GM23338 (cell line): ENCODE measurements at places on chromosomes 6 and 20. TPM values are rescaled to one million over a fixed set of nuclear protein-coding genes. Genes with fewer than 3 reads are reported as not detected.

The PHIP gene
- total RNA-seq: 63.6 and 65.4 TPM in 2 replicates

- DNase-seq: no peak
These were observed 53.3 kb upstream of the PRL start for GRCh38 chr6:22350109-22350508.

GRCh38 chr6:75147512-75147911 is 58.3 kb downstream of the COL12A1 start:
- no peak for DNase-seq

DNA sequence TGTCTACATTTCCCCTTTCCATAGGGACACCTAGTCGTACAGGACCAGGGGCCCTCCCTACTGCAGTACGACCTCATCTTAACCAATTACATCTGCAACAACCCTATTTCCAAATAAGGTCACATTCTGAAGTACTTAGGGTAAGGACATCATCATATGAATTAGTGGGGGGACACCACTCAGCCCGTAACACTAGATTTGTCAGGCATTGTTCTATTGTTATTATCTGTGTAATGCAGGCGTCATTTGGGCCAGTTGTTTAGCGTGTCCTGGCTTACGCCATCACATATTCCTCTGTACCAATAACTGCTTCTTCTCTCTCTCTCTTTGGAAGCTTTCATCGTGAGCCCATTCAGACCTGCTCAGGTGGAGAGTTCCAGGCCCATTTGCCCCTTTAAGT is 89.3 kb downstream of the CAP2 start:
- DNase-seq: peak; percentile 5

- peak; percentile 51 for DNase-seq
These were observed 189.4 kb downstream of the ZFP64 start for GRCh38 chr20:52001999-52002666.

GRCh38 chr6:75437421-75437891 is 56.1 kb downstream of the FILIP1 start:
- no peak for DNase-seq

- DNase-seq: no peak
These were observed 13.9 kb downstream of the DEF6 start for GRCh38 chr6:35311390-35312075.

GRCh38 chr20:19000078-19000477 is 186.5 kb downstream of the SCP2D1 start:
- no peak for DNase-seq

- DNase-seq: no peak
These were observed 124.1 kb upstream of the DST start for GRCh38 chr6:56766806-56767178.

The YIPF3 gene
- total RNA-seq: 94.3 and 119 TPM in 2 replicates

The SLC4A11 gene
- 12.1 and 17.1 TPM in 2 replicates for total RNA-seq

DNA sequence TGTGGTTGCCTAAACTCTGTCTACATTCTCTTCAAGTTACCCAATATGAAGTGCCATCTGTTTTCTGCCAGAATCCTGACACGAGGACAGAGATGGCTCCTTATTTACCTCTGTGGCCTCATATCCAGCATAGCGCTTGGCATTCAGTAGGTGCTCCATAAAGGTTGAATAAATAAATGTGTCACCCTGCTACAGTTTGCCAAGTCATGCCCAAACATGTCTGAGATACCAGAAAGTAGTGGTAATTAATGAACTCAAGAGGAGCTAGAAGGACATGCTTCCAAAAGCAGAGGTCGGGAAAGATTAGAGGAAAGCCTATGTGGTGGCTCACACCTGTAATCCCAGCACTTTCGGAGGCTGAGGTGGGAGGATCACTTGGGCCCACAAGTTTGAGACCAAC is 30.9 kb upstream of the E2F3 start:
- DNase-seq: no peak

The RSPO3 gene
- total RNA-seq: not detected in 2 replicates

The TMC2 gene
- total RNA-seq: 0.12 TPM in 1 of 2 replicates, not detected in the other

GRCh38 chr6:41306187-41306854 is 19.8 kb upstream of the TREM1 start:
- peak; percentile 85 for DNase-seq

DNA sequence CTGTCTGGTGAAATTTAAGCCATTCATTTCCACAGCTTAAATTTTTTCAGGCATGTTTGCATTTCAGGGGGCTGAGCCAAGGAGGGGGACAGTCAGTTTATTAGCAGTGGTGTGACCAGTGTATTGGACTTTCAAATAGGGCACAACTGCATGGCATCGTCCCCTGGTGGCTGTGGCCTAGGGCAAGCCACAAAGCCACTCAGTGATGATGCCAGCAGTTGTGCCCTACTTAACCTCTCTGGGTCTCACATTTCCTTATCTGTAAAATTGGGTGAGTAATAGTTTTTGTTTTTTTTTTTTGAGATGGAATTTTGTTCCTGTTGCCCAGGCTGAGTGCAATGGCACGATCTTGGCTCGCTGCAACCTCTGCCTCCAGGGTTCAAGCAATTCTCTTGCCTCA is 48.0 kb downstream of the CDC5L start:
- no peak for DNase-seq

- peak; percentile 83 for DNase-seq
These were observed 52.4 kb upstream of the LYRM2 start for GRCh38 chr6:89690944-89691324.

- DNase-seq: no peak
These were observed 22.2 kb downstream of the HLA-F start for GRCh38 chr6:29745386-29745785.

- DNase-seq: no peak
These were observed 152.8 kb downstream of the TTLL2 start for GRCh38 chr6:167477688-167478087.

DNA sequence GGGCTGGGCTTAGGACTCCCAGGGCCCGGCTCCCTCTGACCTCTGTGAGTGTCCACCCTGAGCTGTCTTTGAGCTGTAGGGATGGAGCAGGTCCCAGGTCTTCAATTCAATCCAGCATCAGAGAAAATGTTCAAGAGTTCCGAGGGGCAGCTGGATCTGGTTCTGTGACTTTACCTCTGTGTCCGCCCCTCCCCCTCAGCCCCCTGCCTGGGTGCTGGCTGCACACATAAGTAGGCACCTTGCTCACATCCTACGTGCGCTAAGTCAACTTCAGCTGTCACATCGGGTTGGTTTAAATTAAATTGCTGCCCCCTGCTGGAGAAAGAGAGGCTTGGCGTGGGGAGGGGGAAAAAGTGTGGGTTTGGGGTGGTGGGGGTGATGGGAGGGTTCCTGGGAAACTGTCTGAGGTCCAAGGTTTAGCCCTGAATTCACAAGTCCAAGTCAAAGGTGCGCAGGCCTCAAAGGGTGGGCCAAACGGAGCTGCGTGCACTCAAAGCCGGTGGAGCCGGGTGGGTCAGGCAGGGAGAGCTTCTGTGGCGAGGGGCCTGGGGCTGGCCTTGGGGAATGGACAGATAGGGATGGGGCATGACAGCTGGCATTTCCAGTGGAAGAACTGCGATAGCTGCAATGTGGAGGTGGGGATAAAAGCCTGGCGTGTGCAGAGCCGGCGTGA is 3.0 kb downstream of the WFDC5 start:
- peak; percentile 83 for DNase-seq

The CYP39A1 gene
- total RNA-seq: 1.8 and 3.5 TPM in 2 replicates

- DNase-seq: peak; percentile 45
These were observed 27.9 kb downstream of the EFCAB8 start for GRCh38 chr20:32886652-32887051.

DNA sequence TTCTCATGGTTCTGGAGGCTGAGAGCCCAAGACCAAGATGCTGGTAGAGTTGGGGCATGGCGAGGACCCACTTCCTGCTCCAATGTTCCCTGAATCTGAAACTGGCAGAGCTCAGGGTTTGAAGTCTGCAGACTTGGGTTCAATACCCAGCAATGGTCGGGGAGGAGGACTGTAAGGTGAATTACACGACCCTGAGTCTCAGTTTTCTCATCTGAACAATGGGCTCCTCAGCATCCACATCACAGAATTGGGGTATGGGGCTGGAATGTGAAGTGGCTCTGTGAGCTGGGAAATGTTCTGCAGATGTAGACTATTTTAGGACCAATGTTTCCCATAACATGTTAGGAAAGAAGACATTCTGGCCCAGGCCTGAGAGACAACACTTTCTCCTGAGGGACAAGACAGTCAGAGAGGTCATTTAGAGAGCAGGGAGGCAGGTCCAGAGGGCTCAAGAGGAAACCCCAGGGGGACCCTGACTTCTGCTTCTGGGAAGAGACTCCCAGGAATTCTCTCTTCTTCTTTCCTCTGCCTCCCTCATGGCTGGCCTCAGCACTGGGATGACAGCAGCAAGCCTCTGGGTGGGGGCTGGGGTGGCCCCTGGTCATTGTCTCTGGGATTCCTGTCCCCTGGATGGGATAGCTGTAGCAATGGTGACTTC is 141.3 kb upstream of the PMEPA1 start:
- DNase-seq: no peak

DNA sequence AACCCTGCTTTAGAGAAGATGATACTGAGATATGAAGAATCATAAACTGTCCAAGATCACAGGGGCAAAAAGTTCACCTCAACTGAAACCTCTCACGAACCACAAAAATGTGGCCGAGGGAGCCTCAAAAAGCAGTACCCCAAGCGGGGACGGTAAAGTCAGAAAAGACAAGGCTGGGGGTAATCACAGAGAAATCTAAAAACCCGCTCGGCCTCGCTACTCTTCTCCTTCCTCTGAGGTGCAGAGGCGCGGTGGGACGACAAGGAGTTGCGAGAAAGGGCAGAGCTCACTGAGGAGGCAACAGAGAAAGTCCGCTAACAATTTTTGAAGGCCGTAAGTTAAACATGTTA is 356 bp upstream of the IRAK1BP1 start:
- no peak for DNase-seq

DNA sequence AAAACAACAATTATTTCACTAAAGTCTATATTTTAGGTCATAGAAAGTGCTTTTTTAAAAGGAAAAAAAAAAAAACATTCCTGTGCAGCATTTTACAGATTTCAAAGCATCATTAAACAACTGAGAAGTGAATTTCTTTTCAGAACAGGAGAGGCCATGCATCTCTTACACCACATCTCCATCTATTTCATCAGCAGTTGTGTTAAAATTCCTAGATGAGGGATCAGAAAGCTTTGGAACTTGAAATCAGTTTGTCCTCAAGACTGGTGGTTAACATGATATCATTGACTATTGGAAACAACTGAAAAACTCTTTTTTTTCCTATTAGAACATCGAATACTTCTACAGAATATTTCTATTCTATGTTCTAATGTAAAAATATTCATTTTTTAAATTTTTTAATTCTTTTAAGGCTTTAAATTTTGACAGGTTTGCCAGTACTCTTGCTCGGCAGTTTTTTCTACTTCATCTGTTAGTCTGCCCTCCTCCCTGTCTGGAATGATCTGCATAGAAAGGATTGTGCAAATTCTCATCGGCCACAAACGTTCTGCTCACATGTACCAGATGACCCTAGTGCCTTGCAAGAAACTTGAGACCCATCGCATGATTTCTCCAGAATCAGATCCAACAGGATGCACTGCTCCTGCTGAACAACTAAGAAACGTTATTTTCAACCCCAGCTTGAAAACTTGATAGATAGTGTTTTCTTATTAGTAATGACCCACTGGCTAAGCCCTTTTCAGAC is 411.0 kb upstream of the AGPAT4 start:
- DNase-seq: no peak

GRCh38 chr6:44497807-44498206 is 110.3 kb downstream of the CDC5L start:
- DNase-seq: no peak

The HLA-C gene
- 94.6 and 116 TPM in 2 replicates for total RNA-seq

- no peak for DNase-seq
These were observed 11.0 kb downstream of the RMND1 start for GRCh38 chr6:151440930-151441329.

GRCh38 chr6:163469459-163469985 is 55.0 kb downstream of the QKI start:
- DNase-seq: no peak

The CNKSR3 gene
- 3.5 and 5.7 TPM in 2 replicates for total RNA-seq

- DNase-seq: peak; percentile 65
These were observed 2.3 kb downstream of the LINC00237 start for GRCh38 chr20:21103582-21104465.

The ADGRF5 gene
- not detected in 2 replicates for total RNA-seq

GRCh38 chr6:99933129-99933528 is 60.9 kb downstream of the MCHR2 start:
- no peak for DNase-seq

GRCh38 chr6:41781366-41781730 is 766 bp downstream of the PRICKLE4 start:
- DNase-seq: no peak

DNA sequence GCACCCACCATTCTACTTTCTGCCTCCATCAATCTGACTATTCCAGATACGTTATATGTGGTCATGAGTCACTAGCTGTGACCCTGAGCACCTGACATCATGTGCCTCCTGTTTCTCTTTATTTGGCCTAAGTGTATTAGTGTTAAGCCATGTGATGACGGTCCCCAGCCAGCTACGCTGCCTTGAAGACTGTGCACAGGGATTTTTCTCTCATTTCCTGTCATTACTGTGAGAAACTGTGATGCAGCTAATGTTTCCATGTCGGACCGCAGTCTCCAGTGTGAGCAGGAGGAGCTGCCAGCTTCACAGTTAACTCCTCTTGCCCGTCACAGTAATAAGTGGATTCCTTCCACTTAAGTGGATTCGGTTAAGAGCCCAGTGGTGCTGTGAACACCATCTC is 9.9 kb upstream of the SPATS1 start:
- DNase-seq: no peak

The DDO gene
- total RNA-seq: 0.10 TPM in 1 of 2 replicates, not detected in the other

- no peak for DNase-seq
These were observed 1024.0 kb downstream of the GRIK2 start for GRCh38 chr6:102417368-102417998.

DNA sequence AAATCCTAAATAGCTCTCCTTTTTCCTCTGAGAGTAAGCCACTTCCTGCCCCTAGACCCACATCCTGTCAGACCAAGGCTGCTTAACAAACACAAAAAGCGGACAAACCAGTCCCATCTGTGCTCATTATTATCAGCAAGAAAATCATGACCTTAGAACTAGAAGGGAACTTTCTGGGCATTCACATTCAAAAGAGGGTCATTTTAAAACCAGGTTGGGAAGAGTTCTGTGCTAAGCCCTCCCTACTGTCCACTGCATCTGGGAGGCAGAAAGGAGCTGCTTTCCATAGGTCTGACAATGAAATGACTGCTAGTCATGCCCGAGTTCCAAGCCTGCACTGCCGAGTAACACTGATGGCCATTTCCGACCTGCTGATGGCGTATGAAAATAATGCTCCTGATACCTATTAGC is 15.4 kb downstream of the EZR start:
- DNase-seq: peak; percentile 43

- DNase-seq: no peak
These were observed 107.9 kb downstream of the DCDC2 start for GRCh38 chr6:24249926-24250325.

The SLC22A2 gene
- 0.35 and 1.1 TPM in 2 replicates for total RNA-seq

- no peak for DNase-seq
These were observed 191.6 kb upstream of the EXOC2 start for GRCh38 chr6:884570-884969.

- DNase-seq: no peak
These were observed 1321.3 kb downstream of the HACE1 start for GRCh38 chr6:103538381-103538780.

GRCh38 chr20:6651016-6651415 is 116.5 kb upstream of the BMP2 start:
- DNase-seq: no peak

GRCh38 chr20:35515949-35516645 is 13.4 kb downstream of the C20orf173 start:
- no peak for DNase-seq

The ZBTB12 gene
- 14.4 and 14.9 TPM in 2 replicates for total RNA-seq

The TEAD3 gene
- 26.5 and 26.7 TPM in 2 replicates for total RNA-seq

The TBCC gene
- total RNA-seq: 45.0 and 59.5 TPM in 2 replicates

The TENT5A gene
- total RNA-seq: 4.7 and 5.5 TPM in 2 replicates
